ENCODE measurements at places on chromosomes 5 and 9.

DNA sequence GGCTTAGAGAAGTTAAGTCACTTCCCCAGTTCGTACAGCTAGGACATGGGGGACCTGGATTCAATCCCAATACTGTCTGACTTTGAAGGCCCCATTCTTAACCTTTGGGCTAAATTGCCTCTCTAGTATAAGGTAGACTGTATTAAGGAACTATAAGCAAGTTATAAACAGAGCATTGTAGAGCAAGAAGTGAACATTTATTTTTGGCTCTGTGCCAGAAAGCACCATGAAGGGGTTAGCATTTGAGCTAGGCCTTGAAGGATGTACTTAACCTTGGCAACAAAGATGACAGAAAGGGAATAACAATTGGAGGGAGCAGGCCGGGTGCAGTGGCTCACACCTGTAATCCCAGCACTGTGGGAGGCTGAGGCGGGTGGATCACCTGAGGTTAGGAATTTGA lies 32.8 kb downstream of the GALNT10 start:
- peak; percentile 11 for DNase-seq

DNA sequence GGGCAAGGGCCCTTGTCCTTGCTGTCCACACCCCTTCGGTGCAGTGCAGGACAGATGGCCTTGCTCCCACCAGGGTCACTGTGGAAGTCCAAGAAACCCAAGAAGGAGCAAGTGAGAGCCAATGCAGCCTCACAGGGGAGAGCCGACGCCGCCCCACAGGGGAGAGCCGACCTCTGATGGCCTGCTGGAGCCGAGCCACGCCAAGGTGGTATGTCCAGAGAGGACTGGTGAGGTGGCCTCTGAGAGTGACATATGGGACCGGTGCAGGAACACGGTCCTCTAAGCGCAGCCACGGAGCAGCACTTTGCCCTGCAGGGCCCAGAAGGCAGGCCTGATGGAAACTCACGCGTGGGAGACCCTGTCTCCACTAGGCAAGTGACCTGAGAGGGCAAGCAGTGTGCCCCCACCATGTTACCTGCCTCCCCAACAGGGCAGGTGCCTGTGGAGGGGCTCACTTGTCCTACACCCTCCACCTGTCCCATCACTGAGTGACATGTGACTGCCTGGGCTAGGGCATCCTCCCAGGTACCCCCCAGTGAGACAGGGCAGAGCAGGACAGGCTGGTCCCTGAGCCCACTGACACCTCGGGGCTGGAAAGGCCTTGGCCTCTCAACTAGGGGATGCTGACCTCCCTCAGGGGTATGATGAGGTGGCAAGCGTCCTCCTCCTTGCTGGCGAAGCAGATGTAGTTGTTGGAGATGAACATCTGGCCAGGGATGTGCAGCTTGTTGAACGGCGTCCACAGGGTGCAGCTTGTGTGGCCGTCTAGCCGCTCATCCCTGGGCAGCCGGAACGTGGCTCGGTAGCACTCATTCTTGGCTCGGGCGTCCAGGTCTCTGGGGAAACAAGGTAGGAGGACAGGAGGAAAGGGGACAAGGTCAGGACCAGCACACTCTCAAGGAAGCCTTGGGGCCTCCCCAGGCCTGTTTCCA lies 16.7 kb downstream of the TBC1D9B start:
- no peak for DNase-seq

DNA sequence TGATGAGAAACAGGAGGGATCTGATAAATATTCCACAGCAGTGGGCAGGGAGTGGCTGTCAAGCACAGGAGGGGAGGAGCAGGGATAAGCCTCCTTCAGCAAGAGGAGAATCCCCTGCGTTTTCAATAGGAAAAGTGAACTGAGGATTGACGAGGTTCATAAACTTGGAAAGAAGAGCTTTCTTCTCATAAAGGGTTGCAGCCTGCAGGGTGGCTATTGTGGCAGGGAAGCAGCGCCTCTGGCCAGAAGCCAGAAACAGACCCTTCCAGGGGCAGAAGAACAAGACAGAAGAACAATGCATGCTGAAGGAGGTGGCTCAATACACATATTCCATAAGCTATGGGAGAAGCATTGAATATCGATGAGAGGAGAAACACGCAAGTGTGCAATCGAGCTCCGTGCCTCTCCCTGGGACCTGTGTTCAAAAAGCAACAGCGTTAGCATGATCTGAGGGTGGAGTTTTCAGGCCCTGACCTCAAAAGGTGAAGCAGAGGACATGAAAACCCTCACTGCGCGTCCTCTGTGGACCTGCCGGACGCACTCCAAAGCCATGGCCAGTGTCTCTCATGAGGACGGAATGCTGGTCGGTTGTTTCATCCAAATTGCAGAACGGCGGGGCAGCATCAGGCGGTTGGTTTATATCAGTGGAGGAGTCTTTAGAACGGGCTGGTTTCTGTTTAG lies 67.6 kb downstream of the ANKRD33B start:
- no peak for DNase-seq

- peak; percentile 83 for DNase-seq
These were observed 100.6 kb downstream of the LHFPL2 start for GRCh38 chr5:78547731-78548615.

- no peak for DNase-seq
These were observed 27.0 kb downstream of the MRPL36 start for GRCh38 chr5:1772634-1773033.

GRCh38 chr5:87924436-87924835 lies 344.2 kb downstream of the TMEM161B start:
- no peak for DNase-seq

DNA sequence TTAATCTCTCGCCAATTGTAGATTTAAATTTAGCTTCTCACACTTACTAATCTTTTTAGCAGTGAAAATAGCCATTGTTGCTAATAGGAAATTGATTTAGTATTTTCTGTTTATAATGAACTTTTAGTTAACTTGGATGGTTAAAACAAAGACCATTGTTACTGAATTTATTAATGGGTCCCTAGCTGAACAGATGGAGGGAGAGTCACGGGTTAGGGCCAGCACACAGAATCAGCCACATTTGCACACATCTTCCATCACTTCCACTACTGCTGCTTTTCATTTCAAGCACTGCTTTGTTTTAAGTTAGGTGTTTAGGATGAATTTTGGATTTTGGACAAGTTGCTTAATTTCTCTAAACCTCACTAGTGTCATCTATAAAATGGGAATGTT lies 125.9 kb upstream of the ADAMTSL1 start:
- DNase-seq, result no peak

DNA sequence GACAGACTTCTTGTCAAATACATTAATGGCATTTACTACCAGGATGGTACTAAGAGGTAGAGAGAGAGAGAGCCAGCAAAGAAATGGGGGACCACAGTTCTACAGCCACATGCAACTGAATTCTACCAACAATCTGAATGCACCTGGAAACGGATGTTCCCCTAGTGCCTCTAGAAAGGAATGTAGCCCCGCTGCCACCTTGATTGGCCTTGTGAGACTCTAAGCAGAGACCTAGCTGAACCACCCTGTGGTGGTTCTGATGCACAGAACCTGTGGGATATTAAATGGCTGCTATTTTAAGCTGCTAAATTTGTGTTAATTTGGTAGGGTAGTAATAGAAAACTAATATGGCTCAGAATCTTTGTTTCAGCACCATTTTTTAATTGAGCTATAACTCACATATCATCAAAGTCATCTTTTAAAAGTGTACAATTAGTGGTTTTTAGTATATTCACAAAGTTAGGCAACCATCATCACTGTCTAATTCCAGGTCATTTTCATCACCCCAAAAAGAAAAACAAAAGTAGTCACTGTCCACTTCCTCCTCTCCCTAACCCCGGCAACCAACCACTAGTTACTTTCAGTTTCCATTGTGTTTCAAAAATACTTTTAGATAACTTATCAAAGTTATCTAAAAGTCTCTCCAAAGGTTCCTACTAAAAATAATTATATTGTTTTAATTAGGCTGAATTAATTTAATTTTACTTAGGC lies 51.7 kb downstream of the CPLANE1 start:
- DNase-seq, result no peak

DNA sequence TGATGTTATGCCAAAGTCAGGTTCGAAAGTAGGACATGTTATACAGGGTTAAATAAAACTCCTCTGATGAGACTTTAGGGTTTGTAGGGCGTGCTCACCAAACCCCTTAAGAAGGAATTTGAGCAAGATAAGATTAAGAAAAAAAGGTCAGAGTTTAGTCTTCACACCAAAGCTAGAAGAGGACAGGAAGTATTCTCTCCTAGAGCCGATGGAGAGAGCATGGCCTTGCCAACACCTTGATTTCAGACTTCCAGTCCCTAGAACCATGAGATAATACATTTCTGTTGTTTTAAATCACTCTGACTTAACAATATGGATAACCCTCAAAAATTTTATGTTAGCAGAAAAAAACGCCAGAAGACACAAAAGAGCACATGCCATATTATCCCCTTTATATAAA lies 16.3 kb upstream of the PLCXD3 start:
- no peak for DNase-seq

- no peak for DNase-seq
These were observed 31.4 kb upstream of the GDNF start for GRCh38 chr5:37871023-37871815.

GRCh38 chr5:91864962-91865361 lies 481.8 kb upstream of the ARRDC3 start:
- no peak for DNase-seq

- DNase-seq, result peak; percentile 61
These were observed 649 bp downstream of the AP3B1 start for GRCh38 chr5:78293851-78294247.

DNA sequence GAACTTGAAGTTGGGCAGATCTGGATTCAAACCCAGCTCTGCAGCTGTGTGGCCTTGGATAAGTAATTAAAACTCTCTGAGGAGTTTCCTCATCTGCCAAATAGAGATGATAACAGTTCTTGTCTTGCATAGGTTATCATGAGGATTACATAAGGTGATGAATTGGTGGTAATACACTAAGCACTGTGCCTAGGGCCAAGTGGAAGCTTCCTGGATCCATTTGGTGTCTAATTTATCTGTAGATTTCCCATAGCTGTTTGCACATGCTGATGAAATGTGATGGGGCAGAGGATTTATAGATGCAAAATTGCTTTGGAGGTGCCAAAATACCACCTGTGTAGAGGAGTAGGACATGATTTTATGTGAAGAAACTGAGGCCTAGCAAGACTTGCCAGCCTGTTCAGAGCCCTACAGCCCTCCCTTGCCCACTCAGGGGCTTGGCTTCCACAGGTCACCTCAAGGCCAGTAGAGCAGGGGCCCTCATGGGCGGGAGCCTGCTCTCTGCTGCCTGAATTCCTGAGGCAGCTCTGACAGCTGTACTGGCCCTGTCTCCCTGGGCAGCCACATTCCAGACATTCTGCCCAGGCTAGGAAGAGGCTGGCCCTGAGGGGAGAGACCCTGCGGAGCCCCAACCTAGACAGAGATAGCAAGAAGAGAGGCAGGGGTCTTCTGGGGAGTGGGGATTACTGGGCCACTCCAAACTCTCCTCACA lies 5.9 kb upstream of the FAT2 start:
- DNase-seq, result peak; percentile 36

GRCh38 chr9:122808141-122808540 lies 8.2 kb downstream of the OR1K1 start:
- no peak for DNase-seq

GRCh38 chr5:65102976-65103711 lies 334.4 kb downstream of the CWC27 start:
- DNase-seq, result peak; percentile 75

- DNase-seq, result no peak
These were observed 241.7 kb upstream of the NR4A3 start for GRCh38 chr9:99579964-99580363.

- no peak for DNase-seq
These were observed 20.2 kb downstream of the ALDH1A1 start for GRCh38 chr9:72932619-72933018.

GRCh38 chr5:61910771-61911170 lies 395.2 kb upstream of the KIF2A start:
- DNase-seq, result no peak

- DNase-seq, result peak; percentile 88
These were observed 148.4 kb downstream of the MACROH2A1 start for GRCh38 chr5:135250671-135251070.

- no peak for DNase-seq
These were observed 209.5 kb downstream of the MEF2C start for GRCh38 chr5:88673253-88674105.

DNA sequence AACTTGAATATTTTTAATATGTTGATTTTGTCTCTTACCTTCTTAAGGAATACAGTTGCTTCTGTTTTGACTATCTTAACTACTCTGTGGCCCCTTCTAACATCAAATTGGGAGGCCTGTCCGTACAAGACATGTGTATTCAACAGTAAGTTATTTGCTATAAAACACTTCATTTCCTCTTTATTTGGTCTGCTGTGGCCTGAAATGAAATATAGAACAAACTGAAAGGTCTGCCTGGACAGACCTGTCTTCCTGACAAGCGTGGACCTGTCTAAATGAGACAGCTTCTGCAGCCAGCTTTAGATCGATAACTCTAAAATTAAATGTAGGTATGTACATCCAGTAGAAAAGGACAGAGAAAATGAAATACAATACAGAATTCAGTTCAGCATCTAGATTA lies 2.2 kb upstream of the LPAR1 start:
- no peak for DNase-seq

DNA sequence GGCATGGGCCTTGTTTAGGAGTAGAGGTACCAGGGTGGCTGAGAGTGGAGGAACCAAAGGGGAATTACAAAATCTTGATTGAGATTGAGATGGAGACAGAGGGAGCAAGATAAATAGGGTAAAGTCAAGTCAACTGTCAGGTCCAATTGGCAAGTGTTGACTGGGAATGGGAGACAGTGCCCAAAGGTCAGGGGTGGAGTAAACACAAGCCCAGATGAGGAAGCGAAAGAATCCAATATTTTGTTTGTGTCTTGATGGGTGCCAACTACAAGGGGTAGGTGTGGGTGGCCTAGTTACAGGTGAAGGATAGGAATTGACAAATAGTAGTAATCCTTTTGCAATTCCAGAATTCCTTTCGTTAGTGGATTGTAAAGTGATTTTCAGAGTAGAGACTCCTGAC lies 75.1 kb upstream of the AGXT2 start:
- DNase-seq, result no peak

GRCh38 chr5:143106174-143106573 lies 297.3 kb downstream of the NR3C1 start:
- DNase-seq, result peak; percentile 83

GRCh38 chr5:134086225-134086942 lies 28.1 kb upstream of the TCF7 start:
- no peak for DNase-seq

GRCh38 chr9:129109952-129110739 lies 447 bp downstream of the CRAT start:
- DNase-seq, result peak; percentile 14

GRCh38 chr9:110443866-110444220 lies 106.2 kb upstream of the TXNDC8 start:
- no peak for DNase-seq

DNA sequence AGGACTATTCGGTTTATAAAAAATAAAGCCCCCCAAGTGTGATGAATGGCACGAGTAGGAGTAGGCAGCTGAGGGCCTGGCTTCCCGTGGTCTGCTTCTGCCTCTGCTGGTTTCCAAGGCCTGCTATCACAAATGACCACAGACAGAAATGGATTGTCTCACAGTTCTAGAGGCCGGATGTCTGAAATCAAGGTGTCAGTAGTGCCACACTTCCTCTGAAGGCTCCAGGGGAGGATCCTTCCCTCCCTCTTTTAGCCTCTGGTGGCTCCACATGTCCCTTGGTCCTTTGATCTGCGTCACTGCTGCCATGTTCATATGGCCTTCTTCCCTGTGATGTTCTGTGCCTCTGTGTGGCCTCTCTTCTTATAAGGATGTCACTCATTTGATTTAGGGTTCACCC lies 15.1 kb downstream of the PRKACG start:
- DNase-seq, result peak; percentile 55

All from lung (tissue), 17 donors.